Nephron progenitor cell (in vitro differentiated cells): ENCODE measurements at places on chromosomes 16 and 17.

DNA sequence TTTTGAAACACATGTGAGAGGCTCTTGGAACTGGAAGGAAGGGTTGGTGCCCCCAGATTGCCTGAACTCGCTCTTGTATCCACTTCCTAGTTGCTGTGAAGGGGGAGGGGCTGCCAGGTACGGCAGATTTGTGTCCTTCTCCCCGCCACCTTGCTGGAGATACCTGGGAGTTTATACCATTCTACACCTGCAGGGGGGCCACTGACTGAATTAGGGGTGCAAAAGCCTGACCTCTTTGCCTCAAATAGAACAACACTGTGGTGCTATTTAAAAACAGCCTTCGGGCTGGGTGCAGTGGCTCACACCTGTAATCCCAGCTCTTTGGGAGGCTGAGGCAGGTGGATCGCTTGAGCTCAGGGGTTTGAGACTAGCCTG, 35.1 kb upstream of the IL34 start:
- DNase-seq, result no peak
- H3K27ac ChIP-seq, result no peak overlapping the region
- H3K36me3 ChIP-seq, result no peaks in the 10 kb centered on the region
- no peak overlapping the region for H3K4me3 ChIP-seq
- H3K4me1 ChIP-seq, result no peaks in the 10 kb centered on the region

DNA sequence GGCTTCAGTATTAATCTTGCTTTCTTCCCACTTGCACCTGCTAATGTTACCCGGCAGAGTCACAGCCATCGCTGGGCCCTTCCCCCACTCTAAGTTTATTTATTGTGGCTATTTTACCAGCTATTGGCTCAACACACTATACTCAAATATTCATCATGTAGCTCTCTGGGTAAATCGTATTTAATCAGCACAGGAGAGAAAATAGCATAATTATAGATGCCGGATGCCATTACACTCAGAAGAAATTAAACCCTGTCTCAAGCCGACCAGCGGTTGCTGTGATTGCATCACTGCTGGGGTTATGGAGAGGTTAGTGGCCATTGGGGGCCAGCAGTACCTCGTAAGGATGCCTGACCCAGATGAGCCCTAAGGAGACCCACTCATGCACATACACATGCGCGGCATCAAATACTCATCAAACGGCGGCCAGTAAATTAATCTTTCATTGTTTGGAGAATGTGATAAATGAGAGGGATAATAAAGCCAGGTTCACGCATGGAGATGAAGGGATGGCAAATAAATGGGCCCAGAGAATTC, 269.5 kb upstream of the ZFHX3 start:
- H3K27me3 ChIP-seq, result peaks cover 4% of the 10 kb centered on the region
- no peak for DNase-seq
- H3K4me3 ChIP-seq, result no peak overlapping the region
- no peak overlapping the region for H3K27ac ChIP-seq
- no peaks in the 10 kb centered on the region for H3K36me3 ChIP-seq
- peaks cover 12% of the 10 kb centered on the region for H3K4me1 ChIP-seq

DNA sequence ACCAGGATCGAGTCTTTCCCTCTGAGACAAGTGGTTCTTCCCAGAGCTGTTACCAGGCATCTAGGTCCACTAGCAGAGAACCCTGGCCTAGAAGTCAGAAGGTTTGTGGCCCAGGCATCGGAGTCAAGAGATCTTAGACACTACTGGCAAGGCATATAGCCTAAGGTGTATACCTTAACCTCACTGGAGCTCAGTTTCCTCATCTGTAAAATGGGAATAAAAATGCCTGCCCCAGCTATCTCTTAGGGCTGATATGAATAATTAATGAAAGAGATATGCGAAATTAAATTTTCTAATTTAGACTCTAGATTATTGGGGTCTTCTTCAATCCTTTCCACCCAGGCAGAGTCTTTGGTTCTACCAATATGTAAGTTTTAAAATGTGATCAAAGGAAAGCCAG, 60.5 kb upstream of the NLK start:
- no peak overlapping the region for H3K4me3 ChIP-seq
- peaks cover 16% of the 10 kb centered on the region for H3K27me3 ChIP-seq
- no peaks in the 10 kb centered on the region for H3K36me3 ChIP-seq
- DNase-seq, result no peak
- H3K4me1 ChIP-seq, result peaks cover 6% of the 10 kb centered on the region
- H3K27ac ChIP-seq, result no peak overlapping the region

GRCh38 chr17:65109990-65110680, 27.0 kb upstream of the RGS9 start:
- H3K4me1 ChIP-seq, result no peaks in the 10 kb centered on the region
- H3K27me3 ChIP-seq, result peaks cover 15% of the 10 kb centered on the region
- no peak for DNase-seq
- H3K36me3 ChIP-seq, result no peaks in the 10 kb centered on the region
- H3K4me3 ChIP-seq, result no peak overlapping the region

DNA sequence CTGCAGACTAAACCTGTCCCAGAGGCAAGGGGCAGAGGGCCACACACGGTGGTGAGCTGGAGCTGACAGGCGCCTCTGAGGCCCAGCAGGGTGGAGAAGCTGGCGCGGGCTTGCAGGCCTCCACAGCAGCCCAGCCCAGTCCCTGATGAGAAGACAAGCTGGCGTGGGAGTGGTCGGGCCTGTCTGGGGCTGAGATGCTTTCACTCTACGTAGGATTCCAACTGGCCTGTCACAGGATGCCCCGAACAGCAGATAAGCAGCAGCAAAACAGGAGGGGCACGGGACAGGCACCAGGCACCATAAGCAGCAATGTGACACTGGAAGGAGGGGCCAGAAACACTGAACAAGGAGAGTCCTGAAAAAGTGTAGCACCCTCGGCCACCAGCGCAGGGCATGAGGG, 40.1 kb downstream of the PEMT start:
- peak overlapping the region; percentile 94 for H3K27ac ChIP-seq
- H3K27me3 ChIP-seq, result peaks cover 3% of the 10 kb centered on the region
- DNase-seq, result peak; percentile 59
- no peaks in the 10 kb centered on the region for H3K36me3 ChIP-seq
- peak overlapping the region; percentile 67 for H3K4me3 ChIP-seq

DNA sequence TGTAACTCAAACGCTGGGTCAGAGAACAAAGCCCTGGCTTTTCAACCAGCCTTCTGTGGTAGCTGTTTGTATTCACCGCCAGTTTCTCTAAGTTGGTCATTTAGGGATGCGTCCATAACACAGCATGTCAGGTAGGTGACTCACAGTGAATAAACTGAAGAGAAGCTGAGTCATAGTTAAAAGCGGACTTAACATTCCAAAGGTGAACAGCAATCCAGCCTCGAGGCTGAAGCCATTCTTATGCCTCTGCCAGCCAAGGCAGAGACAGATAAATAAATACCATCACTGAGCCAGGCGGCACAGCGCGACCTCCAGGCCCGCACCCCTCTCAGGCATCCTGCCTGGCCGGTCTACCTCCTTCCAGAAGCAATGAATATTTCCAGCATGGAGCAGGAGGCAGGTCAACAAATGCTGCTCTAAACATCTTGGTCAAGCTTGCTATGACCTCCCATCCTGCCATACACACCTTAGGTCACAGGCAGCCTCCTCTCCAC, 12.4 kb upstream of the CACNG4 start:
- H3K36me3 ChIP-seq, result no peaks in the 10 kb centered on the region
- peaks cover 11% of the 10 kb centered on the region for H3K27me3 ChIP-seq
- no peaks in the 10 kb centered on the region for H3K4me1 ChIP-seq
- no peak overlapping the region for H3K4me3 ChIP-seq

DNA sequence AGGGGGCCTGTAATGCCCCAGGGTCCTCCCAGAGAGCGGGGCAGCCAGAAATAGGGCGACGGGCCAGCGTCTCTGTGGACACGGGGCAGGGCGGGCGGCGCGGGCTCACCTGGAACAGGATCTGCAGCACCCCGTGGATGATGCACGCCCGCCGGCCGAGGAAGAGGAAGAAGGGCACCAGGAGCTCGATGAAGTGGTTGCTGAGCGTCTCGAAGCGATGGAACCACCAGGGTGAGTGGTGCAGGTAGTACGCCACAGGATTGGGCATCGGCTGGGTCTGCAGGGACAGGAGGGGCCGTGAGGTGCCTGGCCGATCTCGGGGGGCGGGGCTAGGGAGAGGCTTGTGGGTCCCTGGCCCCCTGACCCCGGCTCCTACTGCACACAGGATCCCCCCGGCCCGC, 78.9 kb upstream of the GNG13 start:
- peaks cover 9% of the 10 kb centered on the region for H3K27me3 ChIP-seq
- DNase-seq, result no peak
- H3K27ac ChIP-seq, result no peak overlapping the region
- peaks cover 37% of the 10 kb centered on the region for H3K4me1 ChIP-seq
- peaks cover 17% of the 10 kb centered on the region for H3K36me3 ChIP-seq
- no peak overlapping the region for H3K4me3 ChIP-seq

DNA sequence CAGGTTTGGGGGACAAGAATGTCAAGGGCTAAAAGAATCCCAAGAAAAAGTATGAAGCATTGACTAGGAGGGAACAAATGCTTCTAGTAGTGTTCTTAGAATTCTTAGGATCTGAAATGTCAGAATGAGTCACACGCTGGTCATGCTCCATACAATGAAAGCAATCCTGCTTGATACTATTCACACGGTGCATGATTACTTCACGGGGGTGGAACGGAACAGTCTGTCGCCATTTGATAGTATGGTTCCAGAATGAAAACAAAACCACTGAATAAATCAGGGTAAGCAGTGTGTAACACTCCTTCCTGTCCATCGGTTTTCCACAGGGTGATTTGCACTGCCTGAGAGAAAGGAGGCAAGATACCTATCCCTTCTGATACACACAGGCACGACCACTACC, 22.9 kb upstream of the YWHAE start:
- H3K4me3 ChIP-seq, result no peak overlapping the region
- peaks cover 20% of the 10 kb centered on the region for H3K4me1 ChIP-seq
- DNase-seq, result no peak
- peak overlapping the region; percentile 58 for H3K27ac ChIP-seq
- H3K27me3 ChIP-seq, result no peaks in the 10 kb centered on the region
- peaks cover 51% of the 10 kb centered on the region for H3K36me3 ChIP-seq

DNA sequence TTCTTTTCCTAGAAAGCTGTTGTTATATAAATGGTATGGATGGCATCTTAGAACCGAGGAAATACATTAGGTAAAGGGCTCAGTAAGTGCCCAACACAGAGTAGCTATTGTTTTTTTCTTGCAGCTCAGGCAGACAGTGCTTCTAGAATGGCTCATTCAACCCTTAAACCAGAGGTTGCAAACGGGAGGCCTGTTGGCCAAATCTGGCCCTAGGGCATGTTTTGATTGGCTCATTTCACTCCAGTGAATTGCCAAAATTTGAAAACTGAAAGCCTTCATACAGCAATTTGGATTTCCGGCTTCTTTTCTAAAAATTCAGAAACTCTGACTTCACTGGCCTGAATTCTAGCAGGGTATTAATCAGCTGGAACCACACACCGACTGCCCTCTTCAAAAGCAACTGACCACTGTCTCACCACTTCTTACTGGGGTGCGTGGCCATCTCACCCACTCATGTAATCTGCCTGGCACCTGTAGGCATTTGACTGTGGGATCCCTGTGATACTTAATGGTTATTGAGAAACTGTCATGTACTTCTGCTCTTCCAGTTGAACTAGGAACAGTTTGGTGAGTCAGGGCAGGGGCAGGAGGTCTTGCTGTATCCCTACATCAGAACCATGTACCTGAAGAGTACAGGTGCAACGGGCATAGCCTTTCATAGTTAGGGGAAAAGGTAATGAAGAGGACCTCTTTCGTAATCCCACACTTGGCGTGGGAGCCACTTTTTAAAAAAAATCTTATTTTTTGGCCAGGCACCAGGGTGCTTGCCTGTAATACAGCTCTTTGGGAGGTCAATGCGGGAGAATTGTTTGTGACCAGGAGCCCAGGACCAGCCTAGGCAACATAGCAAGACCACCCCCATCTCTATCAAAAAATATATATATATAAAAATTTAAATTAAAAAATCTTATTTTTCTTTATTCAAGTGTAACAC, 53.6 kb upstream of the SCNN1B start:
- no peak for DNase-seq
- no peak overlapping the region for H3K27ac ChIP-seq
- peaks cover 17% of the 10 kb centered on the region for H3K27me3 ChIP-seq
- no peaks in the 10 kb centered on the region for H3K4me1 ChIP-seq
- H3K4me3 ChIP-seq, result no peak overlapping the region

GRCh38 chr17:15124264-15124595, 140.9 kb downstream of the PMP22 start:
- no peak for DNase-seq
- no peak overlapping the region for H3K4me3 ChIP-seq
- peaks cover 4% of the 10 kb centered on the region for H3K36me3 ChIP-seq
- no peak overlapping the region for H3K27ac ChIP-seq
- peaks cover 24% of the 10 kb centered on the region for H3K4me1 ChIP-seq
- peaks cover 5% of the 10 kb centered on the region for H3K27me3 ChIP-seq

DNA sequence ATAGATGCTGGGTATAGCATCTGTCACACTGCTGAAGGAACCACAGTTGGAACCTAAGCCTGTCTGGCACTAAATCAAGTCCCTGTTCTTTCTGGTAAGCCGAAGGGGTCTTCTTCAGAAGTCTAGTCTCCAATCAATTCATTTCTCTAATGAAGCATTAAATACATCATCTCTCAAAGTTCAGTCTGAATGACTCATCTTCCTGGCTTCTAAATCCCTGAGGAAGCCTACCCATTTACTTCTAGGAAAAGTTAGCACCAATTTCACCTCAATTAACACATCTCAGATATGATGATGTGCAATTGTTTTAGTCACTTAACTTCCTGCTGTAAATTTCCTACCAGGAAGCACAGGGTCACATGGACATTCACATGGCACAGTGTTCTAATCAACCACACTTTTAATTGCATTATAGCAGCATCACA, 49.9 kb downstream of the TEX14 start:
- H3K27me3 ChIP-seq, result no peaks in the 10 kb centered on the region
- H3K36me3 ChIP-seq, result no peaks in the 10 kb centered on the region
- no peak overlapping the region for H3K27ac ChIP-seq

GRCh38 chr16:13480801-13481200, 439.2 kb upstream of the ERCC4 start:
- H3K36me3 ChIP-seq, result no peaks in the 10 kb centered on the region
- peaks cover 3% of the 10 kb centered on the region for H3K27me3 ChIP-seq
- H3K4me3 ChIP-seq, result no peak overlapping the region
- no peaks in the 10 kb centered on the region for H3K4me1 ChIP-seq
- DNase-seq, result no peak

DNA sequence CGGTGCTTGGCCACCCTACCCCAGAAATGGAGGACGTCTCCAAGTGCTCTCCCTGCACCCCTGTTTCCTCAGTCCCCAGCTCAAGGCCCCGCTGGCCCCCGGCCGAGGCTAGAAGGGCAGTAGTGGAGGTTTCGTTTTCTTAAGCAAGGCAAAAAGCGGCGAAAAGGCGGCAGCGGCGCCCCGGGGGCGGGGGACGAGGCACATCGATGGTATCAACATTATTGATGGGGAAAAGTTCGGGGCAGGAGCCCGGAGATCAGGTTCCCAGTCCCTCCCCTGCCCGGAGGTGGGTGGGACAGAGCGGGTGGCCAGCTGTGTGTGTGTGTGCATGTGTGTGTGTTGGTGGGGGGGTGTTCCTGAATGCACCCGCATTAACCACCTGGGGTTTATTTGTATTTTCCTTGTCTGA, 4.1 kb upstream of the SALL1 start:
- H3K4me1 ChIP-seq, result peaks cover 62% of the 10 kb centered on the region
- peak overlapping the region; percentile 98 for H3K27ac ChIP-seq
- peaks cover 1% of the 10 kb centered on the region for H3K36me3 ChIP-seq
- peak; percentile 76 for DNase-seq
- H3K27me3 ChIP-seq, result no peaks in the 10 kb centered on the region
- peak overlapping the region; percentile 98 for H3K4me3 ChIP-seq
